ENCODE measurements at places on chromosomes 5 and 9.

DNA sequence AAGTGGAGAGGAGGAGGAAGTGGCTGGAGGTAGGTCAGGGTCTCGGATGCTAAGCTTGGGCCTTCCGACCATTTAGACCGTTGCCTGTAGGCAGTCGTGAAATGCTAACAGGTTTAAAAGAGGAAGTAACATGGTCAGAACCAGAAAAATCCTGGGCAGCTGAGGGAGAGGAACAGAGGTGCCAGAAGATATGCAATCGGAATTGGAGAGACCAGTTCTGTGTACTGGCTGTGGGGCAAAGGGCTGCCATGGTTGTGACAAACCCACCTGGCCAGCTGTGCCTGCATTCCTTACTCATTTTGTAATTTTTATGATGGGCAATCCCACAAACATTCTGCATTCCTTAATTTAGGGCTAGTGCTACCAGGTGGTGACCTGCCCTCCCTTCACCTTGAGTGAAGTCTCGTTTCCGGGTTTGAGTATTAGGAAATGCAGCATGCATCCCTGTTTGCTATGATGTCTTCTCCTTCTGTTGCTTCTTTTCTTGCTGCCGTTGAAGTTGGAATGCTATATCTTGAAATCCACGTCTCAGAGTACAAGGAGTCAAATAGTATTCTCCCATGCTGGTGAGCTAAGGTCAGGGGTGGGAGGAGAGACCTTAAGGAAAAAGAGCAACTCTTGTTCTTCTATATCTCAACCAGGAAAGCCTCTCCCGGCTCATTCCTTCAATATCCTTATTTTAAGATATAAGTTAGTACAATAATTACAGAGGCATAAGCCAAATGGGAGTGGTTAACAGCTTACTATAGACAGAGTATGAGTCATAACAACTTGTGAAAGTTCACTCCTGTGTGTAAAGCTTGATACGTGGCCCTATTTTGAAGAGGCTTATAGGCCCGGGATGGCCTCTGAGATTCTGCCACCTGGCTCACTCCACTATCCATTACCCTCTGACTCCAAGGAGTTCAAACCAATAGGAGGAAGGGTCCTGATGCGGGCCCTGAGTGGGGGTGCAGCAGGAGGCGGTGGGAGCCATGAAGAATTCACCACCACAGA, 37.0 kb downstream of the B4GALT1 start:
- DNase-seq, result no peak

GRCh38 chr9:33677961-33678360, 117.4 kb upstream of the PRSS3 start:
- no peak for DNase-seq

- no peak for DNase-seq
Observed at GRCh38 chr5:67297376-67297775, 100.8 kb upstream of the CD180 start.

DNA sequence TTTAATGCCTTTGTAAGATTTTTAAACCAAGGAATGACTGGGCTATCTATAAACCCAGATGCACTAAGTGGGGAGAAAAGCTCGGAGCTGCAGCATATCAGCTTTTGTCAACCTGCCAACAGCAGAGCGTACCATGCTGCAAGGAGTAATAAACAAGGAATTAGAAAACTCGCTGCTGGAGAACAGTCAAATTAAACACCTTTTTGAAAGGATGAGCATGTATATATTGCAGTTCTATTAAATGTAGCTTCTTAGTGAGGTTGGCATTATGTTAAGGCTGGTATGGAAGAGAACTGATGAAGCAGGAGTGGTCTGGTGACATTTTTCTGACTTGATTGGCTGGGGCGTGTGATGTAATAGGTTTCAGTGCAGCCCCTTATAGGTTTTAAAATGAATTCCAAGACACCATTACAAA, 74.7 kb downstream of the PIK3R1 start:
- no peak for DNase-seq

DNA sequence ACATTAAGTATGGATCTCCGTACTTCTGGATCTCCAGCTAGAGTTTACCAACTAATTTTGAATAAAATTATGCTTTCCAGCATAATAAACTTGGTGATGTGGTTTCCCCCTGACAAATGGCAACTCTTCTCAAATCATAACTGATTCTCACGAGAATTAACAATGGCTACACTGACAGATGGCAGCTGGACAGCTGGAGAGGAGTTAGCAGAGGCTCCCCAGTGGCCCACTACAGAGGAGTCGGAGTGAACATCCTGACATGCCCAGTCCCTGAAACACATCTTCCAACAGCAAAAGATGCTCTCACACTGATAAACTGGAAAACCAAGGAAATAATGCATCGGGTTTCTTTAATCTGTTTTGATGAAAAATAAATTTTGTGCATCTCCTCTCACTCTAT, 239.6 kb downstream of the MAN2A1 start:
- DNase-seq, result no peak

GRCh38 chr5:168307925-168308584, 16.6 kb downstream of the WWC1 start:
- no peak for DNase-seq

- DNase-seq, result no peak
Observed at GRCh38 chr9:124392871-124393460, 22.3 kb downstream of the PSMB7 start.

DNA sequence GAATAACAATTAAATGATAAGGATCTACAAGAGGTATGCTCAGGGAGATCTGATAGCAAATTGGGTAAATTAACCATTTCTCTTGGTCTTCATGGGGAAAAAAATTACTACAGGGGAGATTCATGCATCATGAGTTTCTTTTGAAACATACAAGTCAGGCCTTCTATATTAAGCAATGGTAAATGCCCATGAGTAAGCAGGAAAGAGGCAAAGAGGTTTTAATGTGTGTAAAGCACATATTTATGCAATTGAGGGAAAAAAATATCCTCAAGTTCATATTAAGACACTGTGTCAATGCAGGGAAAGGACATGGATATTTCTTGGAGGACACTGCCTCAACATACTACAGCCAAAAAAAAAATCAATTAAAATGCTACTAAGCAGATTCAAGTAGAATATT, 73.4 kb upstream of the NR4A3 start:
- DNase-seq, result no peak

GRCh38 chr9:123821619-123822018, 108.3 kb downstream of the DENND1A start:
- DNase-seq, result no peak

DNA sequence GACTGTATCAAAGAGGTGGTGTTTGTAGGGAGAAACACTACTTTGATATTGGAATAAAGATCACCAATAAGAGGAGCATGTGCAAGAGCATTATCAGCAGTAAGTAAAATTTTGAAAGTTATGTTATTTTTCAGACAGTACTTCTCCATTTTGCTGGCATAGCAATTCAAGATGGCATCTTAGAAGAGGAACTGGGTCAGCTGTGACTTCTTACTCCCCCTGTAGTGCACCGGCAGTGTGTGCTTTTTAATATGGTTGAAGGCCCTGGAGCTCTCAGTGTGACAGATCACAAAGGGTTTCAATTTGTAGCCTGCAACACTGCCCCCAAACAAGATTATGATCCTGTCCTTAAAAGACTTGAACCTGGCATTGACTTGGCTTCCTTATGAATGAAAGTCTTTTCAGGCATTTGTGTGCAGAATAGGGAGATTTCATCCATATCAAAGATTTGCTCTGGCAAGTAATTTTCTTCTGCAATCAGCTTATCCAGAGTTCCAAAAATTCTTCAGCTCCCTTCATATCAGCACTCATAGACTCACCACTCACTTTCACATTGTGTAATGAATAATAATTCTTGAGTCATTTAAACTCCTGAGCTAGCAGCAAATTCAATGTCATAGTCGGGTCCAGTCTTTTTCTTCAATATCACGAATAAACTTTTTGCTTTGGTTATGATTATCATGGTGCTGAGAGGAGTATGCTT, 105.7 kb upstream of the MAMDC2 start:
- no peak for DNase-seq

DNA sequence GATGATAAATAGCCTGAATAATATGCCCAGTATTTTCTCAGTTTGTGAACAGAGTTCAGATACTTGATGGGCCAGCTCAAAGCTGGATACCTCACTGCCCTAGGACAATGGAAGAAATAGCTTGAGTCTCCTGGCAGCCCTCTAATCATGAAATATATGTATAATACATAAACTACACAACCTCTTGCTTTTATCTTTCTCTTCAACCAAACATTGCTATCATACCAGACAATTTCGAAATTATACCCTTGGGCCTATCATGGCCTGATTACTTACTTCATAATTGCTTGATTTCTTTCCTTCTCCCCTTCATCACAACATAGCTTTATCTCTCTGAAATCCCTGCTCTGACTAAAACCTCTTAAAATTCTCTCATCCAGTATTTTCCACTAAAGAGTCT, 1144.9 kb upstream of the C9orf72 start:
- no peak for DNase-seq
